ENCODE measurements at places on chromosomes 12 and 14.

GRCh38 chr14:74792249-74793039 is 29.3 kb downstream of the YLPM1 start:
- DNase-seq, result no peak

- no peak for DNase-seq
Observed at GRCh38 chr12:105983622-105984320, 155.0 kb downstream of the NUAK1 start.

- no peak for DNase-seq
Observed at GRCh38 chr14:28764257-28765160, 2.1 kb upstream of the FOXG1 start.

DNA sequence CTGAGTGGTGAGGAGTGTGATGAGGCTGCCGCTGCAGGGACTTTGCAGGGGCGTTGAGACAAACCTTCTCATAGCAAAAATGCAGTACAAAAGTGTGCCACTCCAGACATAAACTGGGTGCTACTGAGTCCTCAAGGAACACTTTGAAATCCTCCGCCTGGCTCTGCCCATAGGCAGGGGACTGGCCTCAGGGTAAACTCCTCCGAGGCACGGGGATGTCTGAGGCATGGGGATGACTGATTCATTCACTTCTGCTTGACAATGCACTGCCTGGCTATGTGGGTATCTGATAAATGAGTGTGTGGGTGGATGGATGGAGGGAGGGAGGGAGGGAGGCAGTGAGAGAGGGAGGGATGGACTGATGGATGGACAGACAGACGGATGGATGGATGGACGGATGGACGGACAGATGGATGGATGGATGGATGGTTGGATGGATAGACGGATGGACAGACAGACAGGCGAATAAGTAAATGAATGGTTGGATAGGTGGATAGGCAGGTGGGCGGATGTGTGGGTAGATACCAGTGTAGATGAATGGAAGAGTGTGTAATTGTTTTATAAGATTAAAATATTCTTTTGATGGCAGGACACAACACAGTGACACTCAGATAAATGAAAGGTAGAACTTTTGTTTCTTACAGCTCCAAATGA is 2.1 kb upstream of the BDKRB2 start:
- no peak for DNase-seq

GRCh38 chr12:57086493-57087009 is 2.4 kb upstream of the NAB2 start:
- peak; percentile 47 for DNase-seq

- no peak for DNase-seq
Observed at GRCh38 chr12:108418164-108418890, 79.2 kb upstream of the CMKLR1 start.

- peak; percentile 36 for DNase-seq
Observed at GRCh38 chr14:61188978-61189808, 91.9 kb downstream of the TMEM30B start.

DNA sequence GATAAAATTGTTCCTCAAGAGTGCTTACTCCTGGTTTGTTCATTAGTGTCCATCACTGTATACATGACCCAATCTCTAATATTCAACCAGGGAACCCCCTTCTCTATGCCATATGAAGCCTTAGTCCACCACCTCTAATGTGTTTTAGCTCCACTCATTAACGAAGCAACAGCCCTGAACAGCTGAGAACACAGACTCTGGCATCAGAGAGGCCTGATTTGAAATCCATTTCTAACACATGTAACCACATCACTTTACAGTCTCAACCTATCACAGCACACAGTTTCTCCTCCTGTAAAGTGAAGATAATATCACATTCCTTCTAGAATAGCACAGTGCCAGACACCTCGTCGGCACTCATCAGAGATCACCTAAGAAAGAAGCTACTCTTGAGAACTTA is 64.3 kb downstream of the C2CD5 start:
- no peak for DNase-seq

DNA sequence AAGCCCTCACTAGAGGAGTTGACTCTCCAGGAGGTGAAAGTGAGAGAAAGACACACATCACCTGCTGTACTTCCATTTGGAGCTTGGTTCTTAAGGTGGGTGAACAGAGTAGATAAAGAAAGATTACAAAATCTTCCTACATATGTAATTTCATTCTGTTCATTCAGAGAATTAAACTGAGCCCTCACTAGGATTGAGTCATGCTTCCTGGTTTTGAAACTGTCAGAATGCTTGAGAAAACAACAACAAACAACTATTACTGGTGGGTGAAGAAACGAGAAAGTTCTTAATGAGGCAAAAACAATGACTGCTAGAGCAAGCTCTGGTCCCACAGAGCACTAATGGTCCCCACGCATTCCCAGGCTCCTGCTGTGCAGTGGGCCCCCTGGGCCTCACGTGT is 841.7 kb downstream of the VRK1 start:
- DNase-seq, result no peak

DNA sequence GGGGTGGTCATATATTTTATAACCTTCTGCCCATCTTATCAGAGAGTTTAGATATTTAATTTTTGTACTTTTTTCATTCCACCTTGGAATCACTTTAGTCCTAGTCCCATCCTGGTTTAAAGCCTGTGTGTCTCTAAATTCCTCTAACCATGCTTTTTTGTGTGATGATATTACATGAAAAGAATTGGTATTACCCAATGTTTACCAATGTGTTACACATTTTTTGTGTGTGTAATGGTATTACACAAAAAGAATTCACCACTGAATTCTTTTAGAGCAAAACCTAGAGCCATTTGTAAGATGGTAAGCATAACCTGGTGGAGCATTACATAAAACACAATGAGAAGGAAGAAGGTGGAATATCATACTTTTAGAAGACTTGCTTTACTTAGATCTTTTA is 77.5 kb downstream of the FAR2 start:
- DNase-seq, result no peak

DNA sequence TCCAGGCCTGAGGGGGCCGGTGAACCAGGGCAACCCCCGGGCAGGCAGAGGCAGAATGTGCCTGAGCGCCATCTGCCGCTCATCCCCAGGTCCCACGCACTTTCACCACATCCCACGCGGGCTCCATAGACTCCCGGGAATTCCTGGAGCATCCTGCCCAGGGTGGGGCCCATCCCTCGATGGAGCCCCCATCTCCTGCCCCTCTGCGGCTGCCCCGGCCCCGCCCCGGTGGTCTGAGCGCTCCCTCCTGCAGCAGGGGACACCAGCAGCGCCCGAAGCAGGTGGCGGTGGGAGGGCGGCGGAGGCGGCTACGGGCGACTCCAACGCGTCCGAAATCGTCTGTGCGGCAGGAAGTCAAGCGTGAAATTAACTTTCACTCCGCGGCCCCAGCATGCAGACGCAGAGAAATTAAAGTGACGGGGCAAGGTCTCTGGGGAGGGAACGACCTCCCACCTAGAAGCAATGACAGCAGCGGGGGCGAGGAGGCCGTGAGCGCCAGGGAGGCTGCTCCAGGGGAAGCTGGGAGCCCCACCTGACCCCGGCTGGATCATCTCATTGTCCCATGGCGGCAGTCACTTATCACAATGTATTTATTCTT is 122.2 kb downstream of the NCOR2 start:
- no peak for DNase-seq

DNA sequence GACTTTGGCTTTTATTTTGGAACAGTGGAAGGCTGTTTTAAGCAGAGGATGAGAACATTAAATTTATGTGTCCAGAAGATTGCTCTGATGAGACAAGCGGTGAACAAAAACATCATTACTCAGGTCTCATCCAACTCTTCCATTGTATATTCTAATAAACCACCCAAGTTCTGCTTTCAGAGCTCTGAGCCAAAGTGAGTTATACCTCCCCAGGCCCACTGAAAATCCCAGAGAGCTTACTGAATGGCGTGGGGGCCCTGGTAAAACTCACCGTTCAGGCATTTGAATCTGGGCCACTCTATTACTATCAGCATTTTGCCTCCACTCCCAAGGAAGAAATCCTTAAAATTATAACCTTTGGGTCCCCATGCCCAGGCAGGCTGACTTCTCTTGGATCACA is 122.0 kb upstream of the HIF1A start:
- no peak for DNase-seq

DNA sequence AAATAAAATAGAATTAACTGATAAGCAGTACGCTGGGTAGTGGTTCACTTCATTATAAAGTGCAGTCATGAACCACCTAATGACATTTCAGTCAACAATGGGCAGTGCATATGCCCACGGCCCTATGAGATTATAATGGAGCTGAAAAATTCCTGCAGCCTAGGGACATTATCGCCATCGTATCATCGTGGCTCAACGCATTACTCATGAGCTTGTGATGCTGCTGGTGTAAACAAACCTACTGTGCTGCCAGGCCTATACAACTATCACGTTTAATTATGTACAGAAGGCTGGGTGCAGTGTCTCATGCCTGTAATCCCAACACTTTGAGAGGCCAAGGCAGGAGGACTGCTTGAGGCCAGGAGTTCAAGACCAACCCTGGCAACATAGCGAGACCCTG is 62.3 kb upstream of the TMEM263 start:
- DNase-seq, result no peak

- no peak for DNase-seq
Observed at GRCh38 chr12:95146769-95147168, 70.5 kb downstream of the FGD6 start.

- DNase-seq, result no peak
Observed at GRCh38 chr12:92566448-92567019, 136.3 kb upstream of the PLEKHG7 start.

DNA sequence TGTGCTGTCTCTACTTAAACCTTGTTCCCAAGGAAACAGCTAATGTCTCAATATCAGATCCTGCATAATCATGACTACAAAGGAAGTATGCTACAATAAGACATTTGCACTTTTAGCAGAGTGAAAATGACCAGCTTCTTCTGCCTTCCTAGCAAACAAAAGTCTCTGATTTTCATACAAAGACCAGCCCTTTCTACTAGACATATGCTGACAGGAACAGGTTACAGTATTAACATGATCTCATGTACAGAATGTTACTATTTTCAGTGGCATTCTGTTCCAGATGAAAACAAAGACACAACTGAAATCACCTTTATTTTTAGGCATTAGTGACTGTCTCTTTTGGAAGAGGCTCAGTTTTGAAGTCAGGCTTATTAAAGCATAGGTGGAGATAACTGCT is 228.6 kb downstream of the MED13L start:
- DNase-seq, result no peak

DNA sequence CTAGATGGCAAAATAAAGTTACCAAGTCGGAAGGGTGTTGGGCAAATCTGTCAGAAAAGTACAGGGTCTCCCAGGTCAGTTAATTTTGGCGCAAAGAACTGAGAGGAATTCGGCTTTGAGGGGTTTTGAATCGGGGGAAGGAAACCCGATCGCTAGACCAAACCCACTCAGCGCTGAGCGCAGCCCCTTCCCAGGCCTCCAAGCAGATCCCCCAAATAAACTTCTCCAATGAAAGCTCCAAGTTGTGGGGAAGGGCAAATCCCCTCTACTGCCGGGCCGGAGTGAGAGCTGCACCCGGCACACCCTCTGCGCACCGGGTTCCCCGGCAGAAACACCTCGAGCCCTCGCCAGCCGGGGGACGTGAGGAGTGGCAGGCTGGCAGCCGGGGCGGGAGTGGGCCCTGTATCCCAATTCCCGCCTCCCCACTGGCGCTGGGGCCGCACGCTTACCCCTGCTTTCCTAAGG is 441 bp downstream of the E2F7 start:
- DNase-seq, result no peak

DNA sequence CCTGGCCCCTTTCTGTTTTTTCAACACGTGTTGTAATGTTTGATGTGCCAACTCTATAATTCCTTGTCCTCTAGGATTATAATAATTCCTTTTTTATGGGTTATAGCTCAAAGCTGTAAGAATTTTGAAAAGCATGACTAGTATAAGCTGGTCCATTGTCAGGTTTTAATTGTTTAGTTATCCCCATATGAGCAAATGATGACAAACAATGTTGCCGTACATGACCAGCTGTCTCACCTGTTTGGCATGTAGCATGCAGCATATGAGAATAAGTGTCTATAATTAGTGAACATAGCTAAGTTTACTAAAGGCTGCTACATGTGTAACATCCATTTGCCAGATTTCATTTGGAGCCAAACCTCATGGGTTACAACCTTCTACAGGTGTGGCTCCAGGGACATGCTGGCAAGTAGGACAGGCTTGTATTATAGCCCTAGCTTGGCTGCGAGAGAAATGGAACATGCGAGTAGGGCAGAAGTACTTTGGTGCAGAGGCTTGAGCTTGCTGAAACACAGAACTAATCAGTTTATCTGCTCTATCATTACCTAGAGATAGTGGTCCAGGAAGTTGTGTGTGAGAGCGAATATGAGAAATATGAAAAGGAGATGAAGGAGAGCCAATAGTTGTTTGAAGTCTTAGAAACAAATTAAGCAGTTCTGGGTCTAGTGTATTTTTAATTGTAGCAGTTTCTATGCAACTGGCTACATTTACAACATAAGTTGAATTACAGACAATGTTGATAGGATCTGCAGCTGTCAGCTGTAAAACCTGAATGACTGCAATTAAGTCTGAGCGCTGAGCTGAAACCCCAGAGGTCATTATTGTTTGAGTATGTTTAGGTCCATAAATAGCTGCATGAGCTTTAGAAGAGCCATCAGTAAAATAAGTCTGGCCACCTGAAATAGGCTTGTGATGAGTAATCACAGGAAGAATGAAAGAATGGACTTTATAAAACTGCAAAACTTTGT is 22.6 kb upstream of the MAPKAPK5 start:
- DNase-seq, result no peak

- DNase-seq, result no peak
Observed at GRCh38 chr12:650983-651382, 12.3 kb downstream of the NINJ2 start.

GRCh38 chr12:24898185-24898584 is 50.7 kb downstream of the BCAT1 start:
- DNase-seq, result no peak

DNA sequence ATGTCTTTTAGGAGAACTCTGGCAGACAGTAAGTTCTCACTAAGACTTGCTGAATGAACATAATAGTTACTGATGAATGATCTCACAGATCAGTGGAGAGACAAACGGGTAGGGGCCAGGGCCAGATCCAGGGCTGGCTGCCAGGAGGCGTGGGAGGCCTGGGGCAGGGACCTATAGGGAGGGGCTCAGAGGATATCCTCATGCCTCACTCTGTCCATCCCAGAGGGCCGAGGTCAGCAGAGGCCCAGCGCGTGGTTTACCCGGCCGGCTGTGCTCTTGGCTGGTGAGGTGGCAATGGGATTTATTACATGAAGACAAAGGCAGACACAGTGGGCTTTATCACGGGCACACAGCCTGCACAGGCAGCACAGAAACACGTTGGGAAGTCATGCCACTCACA is 85.4 kb downstream of the CHGA start:
- DNase-seq, result peak; percentile 52

GRCh38 chr14:104687601-104688504 is 1.6 kb upstream of the INF2 start:
- no peak for DNase-seq

Measured in stromal cell of bone marrow (primary cell).